ENCODE measurements at places on chromosomes 7 and 10. TPM values are rescaled to one million over a fixed set of nuclear protein-coding genes. Genes with fewer than 3 reads are reported as not detected.
A peak's percentile ranks its signal among the peaks of the same experiment; 100 is the strongest.

DNA sequence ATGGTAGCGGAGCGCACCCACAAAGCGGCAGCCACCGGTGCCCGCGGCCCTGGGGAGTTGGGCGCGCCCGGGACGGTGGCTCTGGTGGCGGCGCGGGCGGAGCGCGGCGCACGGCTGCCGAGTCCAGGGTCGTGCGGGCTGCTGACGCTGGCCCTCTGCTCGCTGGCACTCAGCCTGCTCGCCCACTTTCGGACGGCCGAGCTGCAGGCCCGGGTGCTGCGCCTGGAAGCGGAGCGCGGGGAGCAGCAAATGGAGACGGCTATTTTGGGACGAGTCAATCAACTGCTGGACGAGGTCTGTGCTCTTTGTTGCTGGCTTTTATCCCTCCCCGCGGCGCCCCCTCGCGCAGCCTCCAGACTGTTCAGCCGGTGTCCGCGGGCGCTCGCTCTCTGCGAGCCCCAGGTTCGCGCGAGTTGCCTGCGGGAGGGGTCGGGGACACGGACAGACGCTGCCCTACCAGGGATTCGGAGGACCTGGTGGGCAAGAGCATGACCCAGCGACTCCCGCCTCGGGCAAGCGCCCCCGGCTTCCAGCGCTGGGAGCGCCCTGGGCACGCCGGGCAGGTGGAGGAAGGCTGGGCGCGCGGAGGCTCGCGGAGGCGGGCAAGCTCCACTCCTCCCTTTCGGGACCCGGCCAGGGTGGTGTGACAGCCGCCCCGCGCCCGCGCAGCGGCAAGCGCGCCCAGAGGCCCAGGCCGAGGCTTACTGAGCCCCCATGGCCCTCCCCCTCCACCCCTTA is 887 bp downstream of the COL13A1 start:
- DNase-seq, result peak; percentile 81

GRCh38 chr10:9023206-9023605 is 968.7 kb downstream of the GATA3 start:
- no peak for DNase-seq

GRCh38 chr10:121845044-121845784 is 82.6 kb downstream of the ATE1 start:
- no peak for DNase-seq

DNA sequence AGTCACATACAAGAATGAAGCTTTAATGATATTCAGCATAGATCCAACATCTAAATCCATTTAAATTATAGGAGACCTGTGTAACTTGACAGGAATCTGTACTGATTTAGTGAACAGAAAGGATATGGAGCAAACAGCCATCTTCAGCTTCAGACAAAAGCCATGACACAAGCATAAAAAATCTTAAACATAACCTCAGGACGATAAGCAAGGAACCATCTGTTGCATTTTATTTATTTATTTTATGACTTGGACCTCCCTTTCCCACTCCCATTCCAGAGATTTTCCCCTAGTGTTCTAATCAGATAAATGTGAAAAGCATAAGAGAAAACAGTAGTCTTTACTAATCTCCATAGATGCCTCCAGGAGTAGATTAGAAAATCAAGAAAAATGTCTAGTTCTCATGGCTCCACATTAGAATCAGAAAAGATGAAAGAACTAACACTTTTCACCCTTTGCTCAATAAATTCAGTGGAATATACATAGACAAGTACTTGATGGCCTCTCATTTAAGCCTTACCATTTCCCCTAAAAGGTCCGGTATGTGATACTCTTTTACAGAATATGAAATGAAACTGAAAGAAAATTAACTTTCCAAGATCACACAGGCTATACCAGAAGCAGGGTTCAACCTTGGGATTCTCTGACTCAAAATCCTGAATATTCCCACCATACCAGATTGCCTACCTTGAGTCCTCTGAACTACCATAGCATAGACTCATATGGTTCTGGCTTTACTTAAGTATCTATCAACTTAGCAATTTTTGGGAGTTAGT is 15.2 kb downstream of the CACNA2D1 start:
- peak; percentile 61 for DNase-seq

Gene ALDH18A1
- total RNA-seq, result 56.5 TPM

Gene CFAP43
- total RNA-seq, result not detected

Gene PDZD7
- 0.16 TPM for total RNA-seq

Gene CPVL
- 0.62 TPM for total RNA-seq

Gene SDK1
- total RNA-seq, result 2.8 TPM

Gene PLPP4
- total RNA-seq, result 0.19 TPM

Gene SFTPD
- total RNA-seq, result not detected

Gene CDH23
- 0.16 TPM for total RNA-seq

Gene NODAL
- total RNA-seq, result not detected
